ENCODE measurements at places on chromosomes 2 and 18.
A peak's percentile ranks its signal among the peaks of the same experiment; 100 is the strongest.

GRCh38 chr18:36576339-36576738 is 252.5 kb downstream of the TPGS2 start:
- DNase-seq: no peak

GRCh38 chr2:200595913-200596312 is 10.1 kb downstream of the AOX1 start:
- DNase-seq: no peak

DNA sequence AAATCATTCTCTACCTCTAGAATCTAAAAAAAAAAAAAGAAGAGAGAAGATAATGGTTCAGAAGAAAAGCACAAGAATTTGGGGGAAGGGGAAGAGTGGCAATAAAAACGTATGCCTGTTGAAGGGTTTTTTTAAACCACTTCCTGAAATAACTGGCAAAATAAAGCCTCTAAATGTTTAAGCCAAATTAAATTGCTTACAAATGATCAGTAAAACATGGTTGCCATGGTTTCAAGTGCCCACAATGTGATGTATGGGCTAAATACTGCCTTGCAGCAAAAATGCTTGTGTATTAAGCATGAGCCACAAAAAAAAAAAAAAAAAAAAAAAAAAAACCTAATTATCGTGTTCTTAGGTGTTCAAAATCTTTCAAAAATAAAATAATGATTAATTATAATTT is 60.8 kb downstream of the RBM43 start:
- DNase-seq: no peak

- DNase-seq: peak; percentile 33
Observed at GRCh38 chr2:27379836-27380625, 503 bp downstream of the ZNF513 start.

DNA sequence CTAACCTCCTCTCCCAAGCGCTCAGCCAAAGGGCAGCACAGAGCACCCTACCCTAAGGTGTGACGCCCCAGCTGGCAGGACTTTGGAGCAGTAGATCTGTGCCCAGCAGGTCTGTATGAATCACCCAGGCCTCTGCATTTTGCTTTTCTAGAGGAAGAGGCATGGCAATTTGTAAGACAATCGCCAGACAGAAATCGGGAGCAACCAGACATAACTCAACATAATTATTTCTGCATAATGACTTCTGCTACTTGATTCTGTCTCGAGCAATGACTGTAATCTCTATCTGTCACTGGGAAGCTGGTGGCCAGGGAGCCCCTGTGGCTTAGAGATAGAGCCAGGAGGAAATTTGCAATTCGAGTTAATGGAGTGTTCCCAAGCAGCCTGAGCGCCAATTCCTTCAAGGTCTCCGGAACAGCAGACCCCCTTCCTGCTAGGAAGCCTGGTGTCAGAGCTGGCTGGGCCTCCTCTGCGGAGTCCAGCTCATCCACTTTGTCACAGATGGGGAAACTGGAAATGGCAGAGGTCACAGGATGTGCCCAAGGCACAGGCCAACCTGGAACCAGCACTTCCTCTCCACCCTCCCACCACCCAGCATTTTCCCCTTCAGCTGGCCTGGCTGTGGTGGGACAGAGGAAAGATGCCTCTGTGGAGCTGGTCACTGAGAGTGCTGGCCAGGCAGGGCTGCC is 55.0 kb downstream of the ODC1 start:
- no peak for DNase-seq

DNA sequence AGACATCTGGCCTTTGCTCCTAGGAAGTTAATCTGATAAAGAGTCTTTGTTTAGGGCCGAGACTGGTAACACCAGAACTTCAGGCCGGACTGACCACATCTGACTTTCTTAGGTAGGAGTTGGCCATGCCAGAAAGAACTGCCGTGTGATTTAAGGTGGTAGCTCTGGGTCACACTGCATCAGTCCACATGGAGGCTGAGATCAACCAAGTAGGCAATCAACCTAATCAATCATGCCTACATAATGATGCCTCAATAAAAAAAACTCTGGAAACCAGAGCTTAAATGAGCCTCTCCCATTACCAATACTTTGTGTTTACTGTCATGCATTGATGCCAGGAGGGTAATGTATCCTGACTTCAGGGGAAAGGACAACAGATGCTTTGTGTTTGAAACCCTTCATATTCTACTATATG is 44.1 kb upstream of the ORC2 start:
- DNase-seq: no peak

DNA sequence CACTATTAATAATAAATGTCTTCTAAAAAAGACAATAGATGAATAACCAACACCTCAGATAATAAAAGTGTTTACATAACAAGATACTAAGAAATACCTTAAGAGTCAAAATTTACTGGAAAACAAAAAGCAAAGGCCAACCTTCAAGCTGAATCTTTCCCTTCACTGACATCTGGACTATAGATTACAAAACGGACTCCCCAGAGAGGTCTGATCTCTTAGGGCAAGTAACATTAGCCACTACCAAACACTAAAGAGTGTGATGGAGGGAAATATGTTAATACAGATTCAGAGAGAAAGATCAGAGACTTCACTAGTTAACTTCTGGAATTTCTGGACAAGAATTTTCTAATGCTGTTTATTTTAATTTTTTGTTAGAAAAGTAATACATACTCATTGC is 13.9 kb downstream of the CLASP1 start:
- no peak for DNase-seq

DNA sequence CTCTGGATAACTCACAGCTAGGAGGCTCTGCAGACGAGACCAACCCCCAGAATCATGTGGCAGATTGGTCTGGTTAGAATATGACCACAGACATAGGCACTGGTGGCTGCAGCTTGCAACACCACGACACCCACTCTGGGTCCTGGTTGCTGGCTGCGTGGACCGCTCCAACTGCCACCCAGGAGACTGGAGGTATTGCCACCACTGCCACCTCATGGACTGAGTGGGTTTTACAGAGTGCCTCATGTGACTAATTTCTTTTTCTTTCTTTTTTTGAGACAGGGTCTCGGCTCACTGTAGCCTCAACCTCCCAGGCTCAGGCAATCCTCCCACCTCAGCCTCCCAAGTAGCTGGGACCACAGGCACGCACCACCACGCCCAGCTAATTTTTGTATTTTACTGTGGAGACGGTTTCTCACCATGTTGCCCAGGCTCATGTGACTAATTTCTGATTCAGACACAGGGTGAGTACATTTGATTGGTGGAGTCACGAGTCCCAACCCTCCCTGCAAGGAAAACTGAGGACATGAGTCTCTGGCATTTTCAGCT is 29.9 kb upstream of the NT5DC4 start:
- DNase-seq: peak; percentile 12

DNA sequence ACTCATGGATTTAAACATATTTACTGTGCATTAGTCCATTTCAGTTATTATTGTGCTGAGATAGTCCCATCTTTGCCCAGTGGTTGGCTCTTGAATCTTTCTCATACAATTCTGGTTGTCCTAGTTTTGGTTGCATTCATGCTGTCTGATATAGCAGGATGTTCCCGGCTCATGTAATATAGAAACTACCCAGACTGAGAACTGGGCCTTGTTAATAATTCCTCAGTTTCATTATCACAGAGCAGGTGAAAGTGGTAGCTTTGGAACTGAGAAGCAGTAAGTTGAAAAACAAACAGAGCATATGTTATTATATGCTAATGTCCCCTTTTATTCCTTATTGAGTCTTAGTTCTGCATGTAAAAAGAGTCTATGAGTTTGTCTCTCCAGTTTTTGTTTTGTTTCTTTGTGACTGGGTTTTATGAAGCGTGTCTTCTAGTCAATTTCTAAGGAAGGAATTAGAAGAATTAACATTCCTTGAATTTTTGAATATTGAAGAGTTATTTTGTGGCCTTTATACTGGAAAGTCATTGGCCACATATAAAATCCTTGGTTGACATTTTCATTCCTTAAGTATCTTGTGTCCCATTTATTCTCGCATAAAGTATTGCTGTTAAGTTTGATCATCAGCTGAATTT is 43.3 kb downstream of the EIF5B start:
- no peak for DNase-seq

DNA sequence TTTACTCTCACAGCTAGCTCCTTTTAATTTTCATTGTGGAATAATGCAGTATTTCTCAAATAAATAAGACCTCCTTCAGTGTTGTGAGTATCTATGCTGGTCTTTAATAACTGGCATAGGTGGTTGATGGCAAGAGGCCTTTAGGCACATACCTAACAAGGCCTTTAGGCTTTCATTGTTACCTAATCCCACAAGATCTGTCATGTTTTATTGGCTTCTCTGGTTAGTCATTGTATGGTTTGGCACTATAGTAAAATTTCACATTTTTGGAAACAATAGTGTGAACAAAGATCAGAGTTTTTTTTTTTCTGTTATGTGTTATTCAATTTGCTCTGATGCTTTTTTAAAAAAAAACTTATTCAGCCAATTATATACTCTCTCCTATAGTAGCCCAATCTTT is 89.8 kb upstream of the NEUROD1 start:
- no peak for DNase-seq

GRCh38 chr2:238791354-238791753 is 56.5 kb upstream of the TWIST2 start:
- DNase-seq: no peak

GRCh38 chr2:158797963-158798700 is 3.0 kb downstream of the DAPL1 start:
- DNase-seq: no peak

- no peak for DNase-seq
Observed at GRCh38 chr18:45723567-45724355, at the start of gene SLC14A1. TSS of gene SLC14A1 (plus strand) at chr18:45724181. CDS start at chr18:45730321, 6,140 bp downstream.

- DNase-seq: no peak
Observed at GRCh38 chr18:50006470-50007046, 188.4 kb downstream of the MYO5B start.

DNA sequence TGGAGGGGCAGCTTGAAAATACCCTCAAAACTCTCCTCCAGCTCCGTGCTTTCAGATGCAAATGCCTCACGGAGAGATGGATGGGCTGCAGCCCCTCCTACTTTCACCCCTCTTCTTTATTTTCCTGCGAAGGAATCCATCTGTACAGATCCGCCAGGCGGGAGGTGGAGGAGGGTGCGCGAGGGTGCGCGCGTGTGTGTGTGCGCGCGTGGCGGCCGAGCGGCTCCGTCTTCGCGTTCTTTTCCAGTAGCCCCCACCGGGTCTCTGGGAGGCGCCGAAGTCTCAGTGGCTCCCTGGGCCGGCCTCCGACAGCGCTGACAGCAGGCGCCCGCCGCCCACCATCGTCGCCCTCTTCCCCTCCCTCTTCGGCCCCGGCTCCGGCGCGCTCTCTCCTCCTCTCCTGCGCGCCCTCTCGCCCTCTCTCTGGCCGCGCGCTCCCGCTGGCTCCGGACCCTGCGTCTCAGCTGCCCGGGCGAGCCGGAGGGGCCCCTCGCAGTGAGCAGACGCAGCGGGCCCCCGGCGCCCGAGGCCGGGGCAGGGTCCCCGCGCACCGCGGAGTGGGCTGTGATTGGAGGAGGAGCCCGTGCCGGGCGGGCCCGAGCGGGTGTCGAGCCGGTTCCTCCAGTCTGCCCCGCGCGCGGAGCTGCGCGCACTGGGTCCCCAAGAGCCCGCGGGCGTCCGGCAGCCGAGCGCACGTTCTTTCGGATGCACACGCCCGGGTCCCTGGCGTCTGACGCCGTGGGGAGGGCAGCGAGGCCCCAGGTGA is at the start of gene CDH7:
CDH7 (plus strand) TSS at position 624 of the 766 bp plus-strand sequence. CDS start 11,831 bp downstream, outside the sequence.
- DNase-seq: no peak

- no peak for DNase-seq
Observed at GRCh38 chr2:2573205-2573604, 242.1 kb upstream of the MYT1L start.

- DNase-seq: no peak
Observed at GRCh38 chr2:168814046-168814445, 11.6 kb downstream of the NOSTRIN start.

DNA sequence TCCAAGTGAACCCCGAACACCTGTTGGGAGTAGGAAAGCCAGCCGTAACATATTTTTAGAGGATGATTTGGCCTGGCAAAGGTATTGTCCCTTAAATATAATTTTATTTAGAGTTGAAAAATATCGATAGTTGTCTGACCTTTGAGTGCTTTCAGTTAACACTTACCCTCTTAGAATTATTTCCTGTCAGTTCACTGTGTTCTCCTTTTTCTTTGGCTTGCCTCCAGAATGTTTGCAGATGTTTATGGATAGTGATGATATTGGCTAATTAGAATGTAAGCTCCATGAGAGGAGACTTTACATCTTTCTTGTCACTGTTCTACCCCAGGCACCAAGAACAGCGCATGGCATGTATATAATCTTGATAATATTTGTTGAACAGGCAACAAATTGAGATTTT is 19.8 kb downstream of the PIKFYVE start:
- no peak for DNase-seq

DNA sequence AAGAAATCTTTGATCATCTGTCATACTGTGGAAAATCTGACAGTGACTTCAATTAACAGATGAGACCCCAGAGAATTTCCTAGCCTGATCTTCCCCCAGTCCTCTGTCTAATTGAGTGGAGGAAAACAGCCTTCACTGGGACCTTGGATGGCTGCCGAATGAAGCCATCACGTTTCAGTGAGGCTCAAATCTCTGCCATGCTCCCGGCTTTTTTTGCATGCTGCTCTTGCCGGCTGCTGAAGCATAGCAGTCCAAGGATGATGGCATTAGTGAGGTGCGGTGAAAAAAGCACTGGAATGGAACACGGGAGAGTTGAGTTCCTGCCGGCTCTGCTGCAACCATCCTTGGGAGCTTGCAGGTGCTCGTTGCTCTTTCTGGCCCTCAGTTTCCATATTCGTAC is 430.5 kb downstream of the SLC4A3 start:
- DNase-seq: no peak

DNA sequence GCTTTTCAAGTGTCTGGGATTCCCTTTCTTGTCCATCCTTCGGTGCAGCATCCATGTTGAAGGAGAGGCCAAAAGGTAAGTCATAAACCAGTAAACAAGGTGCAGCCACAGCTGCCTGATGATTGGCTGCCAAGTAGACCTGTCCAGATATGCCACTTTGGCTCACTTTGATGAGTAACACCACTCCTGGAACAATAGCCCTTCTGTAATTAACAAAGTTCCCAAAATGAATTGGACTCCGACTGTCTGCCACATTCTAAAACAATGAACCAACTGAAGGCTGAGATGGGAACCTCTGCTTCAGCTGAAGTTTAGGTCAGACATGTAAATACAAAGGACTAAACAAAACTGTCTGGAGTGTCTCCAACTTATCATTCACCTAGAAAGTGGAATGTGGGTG is 82.2 kb upstream of the LGALSL start:
- no peak for DNase-seq

GRCh38 chr2:143907801-143908200 is 612.1 kb downstream of the ZEB2 start:
- DNase-seq: no peak

DNA sequence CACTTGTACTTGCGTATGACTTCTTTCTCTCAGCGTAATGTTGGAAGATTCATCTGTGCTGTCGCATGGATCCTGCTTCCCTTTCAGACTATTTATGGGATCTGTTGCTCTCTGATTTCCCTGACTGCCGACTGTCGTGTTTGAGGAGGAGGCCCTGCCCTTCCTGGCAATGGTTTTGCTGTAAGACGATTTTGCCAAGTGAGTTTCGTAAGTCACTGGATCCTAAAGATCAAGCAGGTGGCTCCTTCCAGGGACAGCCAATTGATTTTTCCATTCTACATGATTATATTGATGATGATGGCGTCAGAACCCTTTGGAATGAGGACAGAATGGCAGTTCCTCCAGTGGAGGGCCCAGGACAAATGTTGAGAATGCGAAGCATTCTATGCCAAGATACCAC is 8.7 kb upstream of the B3GNT2 start:
- no peak for DNase-seq

- DNase-seq: no peak
Observed at GRCh38 chr2:26876260-26876659, 28.3 kb downstream of the DPYSL5 start.
